Activated CD4-positive, alpha-beta memory T cell treated with anti-CD3 and anti-CD28 coated beads, Interleukin-2, amount 10 ng/mL, durations not matched to agents 7 days and 5 days (primary cell): ENCODE measurements at places on chromosomes 7 and 10.
A peak's percentile ranks its signal among the peaks of the same experiment; 100 is the strongest.

DNA sequence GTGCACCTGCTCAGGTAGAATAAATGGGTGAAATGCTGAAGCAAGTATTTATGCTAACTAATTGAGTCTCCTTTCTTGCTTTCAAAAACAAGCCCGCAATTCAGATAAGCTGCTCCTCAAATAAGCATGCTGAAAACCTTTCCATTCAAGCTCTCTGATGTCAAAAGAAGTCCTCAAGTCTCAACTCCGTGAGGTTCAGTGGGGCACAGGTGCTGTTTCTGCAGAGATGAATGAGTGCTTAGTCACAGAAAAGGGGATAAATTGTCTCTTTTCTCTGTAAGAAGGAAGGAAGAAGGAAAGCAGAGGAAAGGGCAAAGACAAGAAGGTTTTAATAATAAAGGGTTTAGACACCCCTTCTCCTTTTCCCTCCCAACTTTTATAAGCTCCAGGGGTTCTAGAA lies 229.8 kb upstream of the NPY start:
- DNase-seq: no peak
- H3K4me1 ChIP-seq: peaks cover 11% of the 10 kb centered on the region
- no peaks in the 10 kb centered on the region for H3K36me3 ChIP-seq
- no peak overlapping the region for H3K4me3 ChIP-seq

GRCh38 chr10:91214911-91215310 lies 5.6 kb upstream of the PCGF5 start:
- H3K27ac ChIP-seq: no peak overlapping the region
- H3K4me3 ChIP-seq: no peak overlapping the region
- H3K36me3 ChIP-seq: no peaks in the 10 kb centered on the region
- peaks cover 11% of the 10 kb centered on the region for H3K4me1 ChIP-seq
- DNase-seq: no peak

DNA sequence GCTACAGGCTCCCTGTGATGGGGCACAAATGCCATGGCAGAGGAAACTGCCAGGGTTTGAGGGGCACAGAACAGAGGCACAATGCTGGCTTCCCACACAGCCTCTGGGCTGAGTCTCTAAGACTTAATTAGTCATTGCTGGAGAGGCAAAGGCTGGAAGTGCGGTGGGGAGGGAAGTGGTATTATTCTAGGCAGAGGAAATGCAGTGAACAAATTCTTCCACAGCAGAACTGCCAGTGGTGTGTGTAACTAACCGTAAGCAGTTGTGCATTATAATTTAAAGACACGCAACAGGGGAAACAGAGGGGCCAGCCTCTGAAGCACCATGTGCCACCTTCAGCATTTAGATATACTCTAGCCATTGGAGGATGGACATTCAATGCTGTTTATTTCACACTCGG lies 12.8 kb downstream of the ICA1 start:
- H3K4me3 ChIP-seq: no peak overlapping the region
- no peak overlapping the region for H3K27ac ChIP-seq
- DNase-seq: peak; percentile 18
- no peaks in the 10 kb centered on the region for H3K4me1 ChIP-seq
- H3K27me3 ChIP-seq: peaks cover 10% of the 10 kb centered on the region
- no peaks in the 10 kb centered on the region for H3K36me3 ChIP-seq

- no peaks in the 10 kb centered on the region for H3K27me3 ChIP-seq
- H3K36me3 ChIP-seq: peaks cover 17% of the 10 kb centered on the region
- no peak overlapping the region for H3K27ac ChIP-seq
- peak; percentile 52 for DNase-seq
These were observed 10.1 kb downstream of the AVPI1 start for GRCh38 chr10:97676770-97677581.

GRCh38 chr7:30771174-30771879 lies at the start of gene MINDY4:
Gene MINDY4, plus strand, starts transcription at chr7:30771417. Its CDS starts 77 bp downstream, at chr7:30771494.
- H3K27me3 ChIP-seq: peaks cover 2% of the 10 kb centered on the region
- H3K4me3 ChIP-seq: peak within 1 kb of the TSS; percentile 79
- peaks cover 9% of the 10 kb centered on the region for H3K4me1 ChIP-seq
- DNase-seq: peak; percentile 79

- DNase-seq: no peak
- peaks cover 6% of the 10 kb centered on the region for H3K4me1 ChIP-seq
- no peaks in the 10 kb centered on the region for H3K36me3 ChIP-seq
- no peak overlapping the region for H3K4me3 ChIP-seq
- H3K27me3 ChIP-seq: no peaks in the 10 kb centered on the region
- H3K27ac ChIP-seq: no peak overlapping the region
These were observed 21.3 kb downstream of the FAM107B start for GRCh38 chr10:14753441-14753840.

DNA sequence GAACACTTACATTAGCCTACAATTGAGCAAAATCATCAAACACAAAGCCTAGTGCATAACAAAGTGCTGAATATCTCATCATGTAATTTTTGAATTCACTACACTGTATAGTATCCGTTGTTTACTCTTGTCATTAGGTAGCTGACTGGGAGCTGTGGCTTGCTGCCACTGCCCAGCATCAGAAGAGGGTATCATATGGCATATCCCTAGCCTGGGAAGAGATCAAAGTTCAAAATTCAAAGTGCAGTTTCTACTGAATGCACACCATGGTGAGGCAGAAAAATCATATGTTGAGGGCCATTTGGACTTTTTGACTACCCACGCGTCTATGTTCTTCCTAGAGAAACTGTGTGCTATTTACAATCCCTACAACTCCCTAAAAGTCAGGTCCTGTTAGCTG lies 7.5 kb upstream of the ZC3HAV1 start:
- no peak overlapping the region for H3K4me3 ChIP-seq
- peaks cover 41% of the 10 kb centered on the region for H3K4me1 ChIP-seq

DNA sequence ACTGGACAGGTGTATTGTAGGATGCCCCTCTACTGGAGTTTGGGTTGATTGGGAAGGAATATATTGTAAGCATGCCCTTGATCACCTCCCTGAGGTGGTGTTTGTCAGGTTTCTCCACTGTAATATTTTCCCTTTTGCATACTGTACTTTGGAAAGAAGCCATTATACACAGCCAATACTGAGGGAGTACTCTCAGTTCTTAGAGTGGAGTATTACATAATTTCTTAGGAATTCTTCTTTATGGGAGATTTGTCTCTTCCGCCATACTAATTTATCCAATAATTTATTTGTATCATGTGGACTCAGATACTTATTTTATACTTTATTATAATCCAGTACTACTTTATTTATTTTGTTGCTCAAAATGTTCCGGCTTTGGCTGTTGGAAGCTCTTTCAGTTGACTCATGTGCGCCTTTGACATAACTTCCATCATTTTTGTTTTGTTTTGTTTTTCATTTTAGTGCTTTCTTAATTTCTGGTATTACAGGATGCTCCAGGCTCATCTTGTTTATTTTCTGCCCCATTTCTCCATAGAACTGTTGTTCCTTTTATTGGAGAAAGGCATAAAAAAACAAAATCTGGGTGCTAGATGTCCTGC lies 29.7 kb downstream of the MKLN1 start:
- H3K4me1 ChIP-seq: peaks cover 42% of the 10 kb centered on the region
- no peak overlapping the region for H3K27ac ChIP-seq
- H3K36me3 ChIP-seq: peaks cover 20% of the 10 kb centered on the region
- H3K27me3 ChIP-seq: no peaks in the 10 kb centered on the region

DNA sequence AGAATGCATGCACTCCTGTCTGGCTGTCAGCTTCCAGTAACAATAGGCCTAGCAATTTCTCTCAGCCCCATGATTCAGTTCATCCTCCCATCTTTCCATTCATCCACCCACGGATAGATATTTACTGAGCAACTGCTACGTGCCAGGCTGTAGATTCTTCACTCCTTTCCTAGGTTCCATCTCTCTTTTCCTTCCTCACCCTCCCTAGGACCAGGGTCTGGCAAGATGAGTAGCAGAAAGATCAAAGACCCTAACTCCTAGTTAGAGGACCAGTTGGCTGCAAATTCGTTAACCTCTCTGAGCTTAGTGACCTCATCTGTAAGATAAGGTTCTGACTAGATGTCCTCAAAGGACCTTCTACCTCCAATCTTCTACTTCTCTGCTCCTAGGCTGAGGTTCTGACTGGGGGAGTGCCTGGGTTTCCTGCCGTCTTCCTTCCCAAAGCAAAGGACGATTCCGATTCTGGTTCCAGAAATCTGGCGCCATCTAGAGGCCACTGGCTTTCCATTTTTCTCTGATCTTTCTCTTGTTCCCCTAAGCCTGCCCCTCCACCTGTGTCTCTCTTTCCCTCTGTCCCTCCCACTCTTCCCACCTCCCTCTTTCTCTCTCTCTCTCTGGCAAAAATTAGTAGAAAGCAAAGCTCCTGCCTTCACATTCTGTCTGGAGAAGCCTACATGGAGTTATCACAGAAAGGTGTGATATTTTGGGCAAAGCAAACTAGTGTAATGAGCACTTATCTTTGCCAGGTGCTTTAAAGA lies 26.2 kb downstream of the TBATA start:
- H3K4me3 ChIP-seq: no peak overlapping the region
- no peak overlapping the region for H3K27ac ChIP-seq
- H3K4me1 ChIP-seq: peaks cover 8% of the 10 kb centered on the region
- H3K27me3 ChIP-seq: peaks cover 3% of the 10 kb centered on the region
- DNase-seq: peak; percentile 69

- peaks cover 52% of the 10 kb centered on the region for H3K4me1 ChIP-seq
- no peak overlapping the region for H3K4me3 ChIP-seq
- DNase-seq: no peak
- H3K36me3 ChIP-seq: peaks cover 50% of the 10 kb centered on the region
- no peak overlapping the region for H3K27ac ChIP-seq
These were observed 7.4 kb downstream of the DAGLB start for GRCh38 chr7:6440381-6440780.

DNA sequence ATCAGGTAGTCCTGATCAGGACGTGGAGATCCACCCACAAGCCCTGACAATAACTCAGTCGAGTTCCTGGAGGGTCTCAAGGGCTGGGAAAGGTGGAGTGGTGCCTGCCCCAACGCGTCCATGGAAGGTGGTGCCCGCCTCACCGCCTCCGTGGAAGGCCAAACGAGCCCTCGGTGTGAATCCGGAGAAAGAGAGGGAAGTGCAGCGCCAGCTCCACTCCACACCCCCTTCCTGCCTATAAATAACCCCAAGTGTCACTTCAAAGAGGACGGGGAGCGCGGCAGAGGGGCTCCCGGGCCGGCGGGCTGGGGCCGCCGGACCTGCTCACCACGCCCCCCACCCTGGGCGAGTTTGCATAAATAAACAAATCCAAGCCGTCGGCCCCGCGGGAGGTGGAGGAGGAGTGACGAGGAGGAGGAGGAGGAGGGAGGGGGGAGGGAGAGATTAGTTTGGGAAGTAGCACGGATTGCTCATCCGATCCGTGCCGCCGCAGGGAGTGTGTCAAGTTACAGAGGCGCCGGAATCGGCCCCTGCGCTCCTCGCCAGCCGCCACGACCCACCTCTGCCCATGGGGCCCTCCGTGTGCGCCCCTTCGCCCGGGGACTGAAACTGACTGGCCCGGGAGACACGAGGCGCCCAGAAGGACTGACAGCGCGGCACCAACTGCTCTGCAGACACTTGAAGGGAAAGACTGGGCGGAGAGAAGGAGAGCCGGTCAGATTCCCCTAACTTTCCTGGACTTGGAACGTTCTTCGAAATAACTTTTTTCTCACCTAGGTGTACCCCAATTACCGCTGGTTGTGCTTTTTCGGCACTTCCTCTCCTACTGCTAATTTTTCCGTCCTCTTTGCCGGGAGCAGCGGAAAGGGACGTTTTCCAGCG lies at the start of gene COL13A1:
TSS of gene COL13A1 (plus strand) at position 473 of the 882 bp plus-strand sequence. CDS start 518 bp downstream, outside the sequence.
- peaks cover 48% of the 10 kb centered on the region for H3K27me3 ChIP-seq
- H3K36me3 ChIP-seq: no peaks in the 10 kb centered on the region
- DNase-seq: no peak
- H3K4me3 ChIP-seq: no peak within 1 kb of the TSS
- peaks cover 4% of the 10 kb centered on the region for H3K4me1 ChIP-seq
- H3K27ac ChIP-seq: no peak within 1 kb of the TSS

- H3K27ac ChIP-seq: no peak overlapping the region
- no peak overlapping the region for H3K4me3 ChIP-seq
- DNase-seq: no peak
- H3K27me3 ChIP-seq: peaks cover 12% of the 10 kb centered on the region
- H3K36me3 ChIP-seq: no peaks in the 10 kb centered on the region
- H3K4me1 ChIP-seq: no peaks in the 10 kb centered on the region
These were observed 21.5 kb upstream of the NPVF start for GRCh38 chr7:25249772-25250171.

DNA sequence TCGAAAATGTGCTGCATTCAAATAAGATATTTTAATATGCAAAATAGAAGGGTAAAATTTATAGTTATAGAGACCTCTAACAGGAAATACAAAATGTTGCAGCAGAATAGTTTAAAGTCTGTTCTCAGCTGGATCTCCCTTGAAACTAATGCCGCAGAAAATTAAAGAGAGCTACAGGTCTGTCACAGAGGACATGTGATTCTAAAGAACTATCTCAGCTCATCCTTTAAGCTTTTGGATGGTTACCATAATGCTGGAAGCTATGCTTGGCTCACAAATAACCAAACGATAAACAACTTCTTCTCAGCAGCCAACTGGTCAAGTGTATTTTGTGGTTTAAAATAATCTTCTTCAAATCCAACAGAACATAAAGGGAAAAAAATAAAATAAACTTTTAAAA lies 353.0 kb downstream of the PARD3 start:
- H3K27ac ChIP-seq: no peak overlapping the region
- H3K27me3 ChIP-seq: no peaks in the 10 kb centered on the region
- no peaks in the 10 kb centered on the region for H3K36me3 ChIP-seq
- DNase-seq: no peak
- no peaks in the 10 kb centered on the region for H3K4me1 ChIP-seq

GRCh38 chr7:22429386-22429785 lies 70.6 kb downstream of the STEAP1B start:
- H3K27me3 ChIP-seq: peaks cover 3% of the 10 kb centered on the region
- no peaks in the 10 kb centered on the region for H3K36me3 ChIP-seq
- no peaks in the 10 kb centered on the region for H3K4me1 ChIP-seq
- no peak overlapping the region for H3K27ac ChIP-seq
- H3K4me3 ChIP-seq: no peak overlapping the region

DNA sequence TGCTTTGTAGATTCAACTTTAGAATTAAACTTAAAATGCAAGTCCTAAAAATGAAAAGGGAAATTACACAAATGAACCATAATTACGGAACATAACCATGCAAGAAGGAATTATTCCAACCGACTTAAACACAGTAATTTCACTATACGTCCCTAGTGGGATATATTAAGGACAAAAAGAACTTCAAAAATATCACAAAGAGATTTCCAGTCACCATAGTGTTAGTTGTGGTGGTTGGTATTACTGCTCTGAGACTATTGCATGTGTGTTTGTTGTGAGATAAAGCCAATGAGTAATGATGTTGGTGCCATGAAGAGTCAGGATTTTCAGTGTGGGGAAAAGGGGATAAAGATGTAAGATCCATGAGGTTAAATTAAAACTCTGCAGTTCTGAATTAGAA lies 49.6 kb downstream of the KCNH2 start:
- H3K4me3 ChIP-seq: no peak overlapping the region
- peaks cover 29% of the 10 kb centered on the region for H3K27me3 ChIP-seq
- no peak for DNase-seq
- H3K36me3 ChIP-seq: no peaks in the 10 kb centered on the region
- H3K4me1 ChIP-seq: peaks cover 4% of the 10 kb centered on the region
